Activated CD4-positive, CD25-positive, alpha-beta regulatory T cell treated with anti-CD3 and anti-CD28 coated beads, Interleukin-2, amount 50 U/mL, for 24 hours (primary cell): ENCODE measurements at places on chromosomes 3 and 15.
A peak's percentile ranks its signal among the peaks of the same experiment; 100 is the strongest.

GRCh38 chr3:177904621-177905020 is 631.6 kb upstream of the KCNMB2 start:
- no peak for ATAC-seq

GRCh38 chr3:48433472-48434118 is 3.7 kb upstream of the PLXNB1 start:
- no peak for ATAC-seq

- peak; percentile 13 for ATAC-seq
Measured at GRCh38 chr3:106007512-106007911, 138.7 kb upstream of the CBLB start.

GRCh38 chr3:65633018-65633638 is 405.6 kb downstream of the MAGI1 start:
- no peak for ATAC-seq

DNA sequence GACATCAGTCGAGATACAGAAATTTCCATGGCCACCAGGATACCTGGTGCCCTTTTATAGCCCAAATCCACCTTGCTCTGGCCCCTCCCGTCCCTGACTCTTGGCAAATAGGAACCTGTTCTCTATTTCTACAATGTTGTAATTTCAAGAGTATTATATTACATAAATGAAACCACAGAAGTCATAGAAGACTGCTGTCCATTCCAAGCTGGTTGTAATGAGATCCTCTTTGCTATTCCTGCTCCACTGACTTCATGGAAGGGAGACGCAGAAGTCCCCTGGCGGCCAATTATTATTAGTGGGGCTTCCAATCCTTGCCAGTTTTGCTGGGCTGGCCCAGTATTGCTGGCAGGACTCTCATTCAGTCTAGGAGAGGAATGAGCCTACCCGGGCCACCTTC is 26.6 kb downstream of the DCP1A start:
- no peak for ATAC-seq

DNA sequence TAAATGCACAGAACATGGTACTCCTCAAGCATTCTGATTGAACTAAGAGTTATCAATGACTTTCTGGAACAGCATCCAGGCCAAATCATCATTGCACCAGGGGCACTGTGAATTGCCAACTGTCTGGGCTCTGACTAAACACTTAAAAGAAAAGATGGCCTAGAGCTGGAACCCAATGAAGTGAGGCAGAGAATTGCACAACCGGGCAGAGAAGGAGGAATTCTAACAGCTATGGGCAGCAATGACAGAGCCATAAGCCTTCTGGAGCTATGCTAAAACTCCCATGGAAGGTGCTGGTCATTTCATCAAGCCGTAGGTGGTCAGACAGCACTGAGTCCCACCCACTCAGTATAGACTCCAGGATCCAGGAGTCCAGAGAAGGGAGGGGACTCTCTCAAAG is 48.1 kb upstream of the OXTR start:
- ATAC-seq: no peak
